ENCODE measurements at places on chromosomes 4 and X.

DNA sequence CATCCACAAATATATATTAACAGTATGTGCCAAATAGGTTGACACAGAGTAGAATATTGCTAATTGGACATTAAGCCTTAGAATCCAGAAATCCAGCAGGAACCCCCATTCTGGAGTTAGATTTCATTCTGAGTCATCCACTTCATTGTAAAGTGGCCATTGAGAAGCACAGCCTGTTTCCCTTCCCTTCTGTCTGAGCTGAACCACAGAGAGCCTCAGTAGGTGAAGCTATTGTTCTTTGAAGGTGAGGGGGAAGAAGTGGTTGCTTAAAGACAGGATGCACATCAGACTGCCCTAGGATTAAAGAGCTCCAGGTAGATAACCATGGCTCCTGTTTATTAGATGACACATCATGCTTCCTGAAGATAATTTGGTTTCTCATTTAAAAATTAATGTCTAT is 30.6 kb upstream of the MCF2 start:
- DNase-seq = no peak

DNA sequence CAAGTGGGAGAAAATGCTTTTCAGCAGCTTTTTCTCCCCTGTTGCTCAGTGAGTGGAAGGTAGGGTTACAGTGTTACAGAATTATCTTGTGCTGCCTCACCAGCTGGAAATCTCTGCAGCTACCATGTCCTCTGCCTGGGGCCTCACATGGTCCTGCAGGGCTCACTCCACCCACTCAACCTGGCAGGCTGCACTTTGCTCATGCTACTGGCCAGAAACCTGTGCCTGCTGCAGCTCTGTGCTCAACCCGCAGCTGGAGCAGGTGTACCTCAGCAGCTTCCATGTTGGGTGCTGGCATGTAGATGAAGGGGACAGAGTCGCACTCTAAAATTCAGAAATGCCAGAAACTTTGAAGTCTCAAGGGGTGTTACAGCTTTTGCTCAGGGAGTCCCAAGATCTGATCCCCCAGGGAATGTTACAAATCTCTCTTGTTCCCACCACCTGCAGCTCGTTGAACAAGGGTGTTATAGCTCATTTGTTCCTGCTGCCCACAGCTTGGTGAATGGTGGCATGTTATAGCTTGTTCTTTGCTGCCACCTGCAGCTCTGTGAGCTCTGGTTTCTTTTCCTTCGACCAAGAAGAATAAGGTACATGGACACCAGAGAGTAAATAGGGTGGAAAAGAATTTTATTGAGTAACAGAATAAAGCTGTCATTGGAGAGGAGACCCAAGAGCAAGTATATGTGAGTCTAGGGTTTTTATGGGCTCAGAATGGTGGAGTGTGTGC is 845.8 kb downstream of the TECRL start:
- DNase-seq = no peak

DNA sequence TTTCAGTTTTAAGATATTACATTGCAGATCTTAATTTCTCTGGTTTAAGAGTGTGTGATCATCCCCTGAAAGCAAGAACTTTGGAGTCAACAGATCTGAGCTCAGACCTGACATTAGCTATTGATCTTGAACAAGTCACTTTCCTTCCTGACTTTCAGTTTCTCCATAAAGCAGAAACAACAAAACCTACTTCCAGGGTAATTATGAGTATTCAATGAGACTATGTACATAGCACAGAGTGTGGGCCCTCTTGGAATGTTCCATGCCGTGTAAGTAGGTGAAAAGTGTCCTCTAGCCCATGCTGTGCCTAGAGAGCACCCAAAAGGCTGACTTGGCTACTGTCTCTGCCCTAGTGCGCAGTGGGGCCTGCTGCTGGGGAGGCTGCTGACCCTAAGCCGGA is 188.0 kb upstream of the RPL34 start:
- DNase-seq = no peak

GRCh38 chr4:85673540-85673939 is 198.6 kb downstream of the ARHGAP24 start:
- no peak for DNase-seq

DNA sequence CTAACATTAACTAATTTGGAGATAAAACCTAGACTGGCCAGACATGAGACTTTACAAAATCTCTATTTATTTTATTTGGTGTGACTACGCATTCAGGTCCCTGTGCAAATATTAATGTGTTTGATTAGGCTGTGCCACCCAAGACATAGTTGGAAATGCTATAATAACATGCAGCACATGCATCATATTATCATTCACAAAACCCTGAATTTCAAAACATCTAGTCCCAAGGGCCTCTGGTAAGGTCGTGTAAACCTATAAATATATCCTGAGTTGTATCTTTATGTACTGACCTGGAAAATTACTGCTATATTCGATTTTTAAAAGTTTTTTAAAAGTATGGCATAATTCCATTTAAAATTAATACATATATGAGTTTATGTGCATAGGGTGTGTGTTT is 47.1 kb upstream of the FAT4 start:
- no peak for DNase-seq

GRCh38 chr4:123402121-123402465 is 5.5 kb downstream of the SPRY1 start:
- no peak for DNase-seq

- DNase-seq = no peak
These were observed 88.3 kb downstream of the MSN start for GRCh38 chrX:65755786-65756185.

- DNase-seq = no peak
These were observed 196.8 kb upstream of the ANXA3 start for GRCh38 chr4:78354782-78355181.

- DNase-seq = no peak
These were observed 24.9 kb upstream of the HOPX start for GRCh38 chr4:56705966-56706365.

DNA sequence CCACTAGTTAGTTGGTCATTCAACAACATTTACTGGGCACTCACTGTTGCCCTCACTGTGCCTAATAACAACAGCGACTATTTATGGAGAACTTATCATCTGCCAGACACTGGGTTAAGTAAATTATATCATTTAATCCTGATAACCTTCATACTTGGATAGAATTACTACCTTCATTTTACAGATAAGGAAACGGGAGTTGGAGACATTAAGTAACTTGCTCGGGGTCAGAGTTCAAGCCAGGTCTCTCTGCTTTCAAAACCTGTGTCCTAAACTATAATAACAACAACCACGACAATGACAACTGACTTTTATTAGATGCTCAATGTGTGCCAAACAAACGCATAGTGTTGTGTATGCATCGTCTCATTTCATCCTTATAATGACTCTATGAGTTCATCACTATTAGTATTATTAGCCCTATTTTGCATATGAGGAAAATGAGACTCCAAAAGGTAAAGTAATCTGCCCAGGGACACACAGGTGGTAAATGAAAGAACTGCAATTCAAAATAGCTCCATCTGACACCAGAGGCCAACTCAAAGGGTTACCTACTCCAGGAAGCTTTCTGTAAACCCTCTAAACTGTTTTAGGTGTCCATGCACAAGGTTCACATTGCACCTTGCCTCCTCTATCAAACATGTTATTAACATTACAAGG is 98.4 kb upstream of the ACSL4 start:
- DNase-seq = no peak

DNA sequence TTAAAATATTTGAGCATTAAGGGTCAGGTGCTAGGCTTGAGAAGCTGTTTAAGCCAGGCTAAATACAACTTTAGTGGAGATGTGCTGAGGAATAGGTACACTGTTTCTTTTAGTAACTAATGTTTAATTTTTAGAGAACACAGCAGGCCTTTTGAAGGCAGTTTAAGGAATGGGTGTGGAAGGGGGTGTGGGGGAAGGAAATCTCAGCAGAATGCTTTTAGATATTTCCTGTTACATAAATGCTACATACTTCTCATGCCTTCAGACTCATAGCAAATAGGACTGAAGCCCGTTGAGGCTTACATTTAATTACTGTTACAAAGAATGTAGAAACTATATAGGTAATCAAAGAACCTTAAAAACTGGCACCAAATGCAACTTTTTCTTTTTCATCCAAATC is 66.3 kb downstream of the WWC2 start:
- no peak for DNase-seq

GRCh38 chrX:110280954-110281353 is 36.9 kb downstream of the AMMECR1 start:
- no peak for DNase-seq

DNA sequence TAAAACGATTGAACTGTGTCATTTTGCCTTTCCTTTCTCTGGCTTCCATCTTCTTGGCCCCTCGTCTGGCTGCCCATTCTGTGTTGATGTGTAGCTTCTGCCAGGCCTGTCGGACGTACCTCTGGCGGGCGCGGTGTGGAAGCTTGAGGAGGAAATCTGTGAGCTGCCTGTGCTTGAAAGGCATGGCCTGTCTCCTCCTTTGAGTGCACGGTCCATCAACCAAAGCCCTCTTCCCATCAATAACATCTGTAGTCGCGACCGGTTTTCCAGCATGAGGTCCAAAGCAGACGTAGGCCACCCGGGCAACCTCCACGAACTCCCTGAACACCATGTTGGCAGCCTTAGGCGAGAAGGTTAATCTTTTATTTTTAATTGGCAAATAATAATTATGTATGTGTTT is 202.7 kb downstream of the CRLF2 start:
- DNase-seq = no peak

GRCh38 chrX:52425775-52426174 is 57.0 kb downstream of the XAGE2 start:
- no peak for DNase-seq

DNA sequence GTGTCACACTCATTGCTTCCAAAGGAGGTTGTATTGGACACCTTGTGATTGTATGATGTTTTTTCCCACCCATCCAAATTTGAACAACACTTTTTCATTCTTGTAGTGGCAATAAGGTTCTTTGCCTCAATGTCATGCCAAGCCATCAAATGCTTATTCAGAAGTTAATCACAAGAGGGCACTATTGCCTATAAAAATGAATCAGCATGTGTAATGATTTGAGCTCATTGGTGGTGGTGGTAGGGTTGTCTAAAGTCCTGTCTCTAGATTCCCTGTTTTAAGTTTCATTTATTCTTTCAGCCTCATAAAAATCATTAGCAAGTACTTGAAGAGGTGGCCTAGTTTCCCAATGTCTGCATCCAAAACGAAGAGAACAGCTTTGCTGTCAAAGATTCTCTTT is 37.0 kb downstream of the IRS4 start:
- DNase-seq = no peak

- no peak for DNase-seq
These were observed 53.4 kb downstream of the PALLD start for GRCh38 chr4:168550064-168550766.

DNA sequence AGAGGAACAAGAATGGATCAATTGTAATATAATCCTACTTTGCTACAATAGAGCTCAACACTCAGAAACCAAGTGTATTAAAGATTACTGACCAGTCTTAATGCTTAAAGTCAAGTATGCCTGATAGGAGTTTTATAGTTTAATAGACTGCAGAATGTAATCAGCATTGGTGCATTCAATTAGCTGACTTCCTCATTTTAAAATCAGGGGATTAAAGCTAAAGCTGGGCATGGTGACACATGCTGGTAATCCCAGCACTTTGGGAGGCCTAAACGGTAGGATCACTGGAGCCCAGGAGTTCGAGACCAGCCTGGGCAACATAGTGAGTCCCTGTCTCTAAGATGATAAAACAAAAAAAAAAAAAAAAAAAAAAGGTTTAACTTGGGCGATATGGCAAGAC is 10.8 kb downstream of the HNRNPDL start:
- no peak for DNase-seq

DNA sequence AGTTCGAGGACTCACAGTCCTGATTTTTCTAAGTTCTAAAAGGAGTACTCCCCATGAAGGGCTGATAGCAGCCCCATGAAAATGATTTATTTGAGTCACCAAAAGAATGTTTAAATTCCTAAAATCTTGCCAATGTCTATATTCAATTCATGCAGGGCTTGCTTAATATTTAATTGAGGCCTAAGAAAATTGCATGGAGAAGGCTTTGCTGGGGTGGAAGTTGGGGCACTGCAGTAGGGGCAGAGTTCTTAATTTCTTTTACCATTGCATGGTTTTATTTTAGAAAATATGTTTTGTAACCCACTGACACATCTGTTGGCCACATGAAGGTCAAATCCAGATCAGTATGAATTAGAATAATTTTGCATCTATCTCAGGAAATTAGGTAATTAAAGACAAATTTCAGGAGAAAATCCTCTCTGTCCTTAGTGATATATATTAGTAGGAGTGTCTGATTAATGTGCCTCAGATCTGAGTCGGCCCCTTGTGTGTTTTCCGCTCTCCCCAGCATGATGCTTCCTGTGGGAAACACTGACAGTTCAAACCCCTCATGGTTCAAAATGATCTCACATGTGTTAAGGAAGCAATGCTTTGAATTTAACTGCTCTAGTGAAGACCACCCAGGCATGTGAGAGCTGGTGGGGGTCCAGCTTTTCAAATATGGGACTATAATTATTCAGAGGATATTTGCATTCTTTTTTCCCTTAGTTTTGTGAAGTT is 54.0 kb upstream of the EGFL6 start:
- DNase-seq = no peak

GRCh38 chr4:70895405-70895804 is 6.8 kb upstream of the MOB1B start:
- DNase-seq = no peak

GRCh38 chr4:166091912-166092510 is 219.0 kb downstream of the TLL1 start:
- DNase-seq = no peak

GRCh38 chr4:89829470-89830138 is 7.4 kb downstream of the SNCA start:
- DNase-seq = peak; percentile 45

DNA sequence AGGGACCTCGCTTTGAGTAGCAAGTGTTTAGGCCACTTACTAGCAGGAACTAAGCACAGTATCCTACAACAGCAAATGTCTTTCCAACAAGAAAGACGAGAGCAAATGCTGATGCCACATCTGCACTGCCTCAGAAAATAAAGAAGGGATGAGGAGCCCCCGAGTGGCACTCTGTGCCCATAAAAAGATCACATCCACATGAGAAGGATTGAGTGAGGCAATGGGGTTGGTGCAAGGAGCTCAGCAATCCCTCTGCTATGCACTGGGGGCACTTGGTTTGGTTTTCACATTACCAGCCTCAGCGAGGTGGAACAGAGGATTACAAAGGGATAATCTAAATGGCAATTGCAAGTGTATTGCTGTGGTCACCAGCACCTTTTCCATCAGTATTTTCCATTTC is 252.8 kb upstream of the SLC7A11 start:
- no peak for DNase-seq

- DNase-seq = no peak
These were observed 118.0 kb downstream of the PWWP3B start for GRCh38 chrX:106286053-106286650.

GRCh38 chr4:48813964-48814363 is 16.9 kb upstream of the OCIAD1 start:
- DNase-seq = no peak

GRCh38 chr4:166836865-166837264 is 397.4 kb downstream of the SPOCK3 start:
- DNase-seq = no peak

GRCh38 chr4:156169861-156170260 is 216.2 kb upstream of the CTSO start:
- no peak for DNase-seq

All from posterior cingulate gyrus (tissue), 11 donors.